Parietal lobe (tissue), 2 donors: ENCODE measurements at places on chromosomes 16 and 17. TPM values are rescaled to one million over a fixed set of nuclear protein-coding genes. Genes with fewer than 3 reads are reported as not detected.

PRKCB gene
- 81.4 TPM for total RNA-seq

PRSS33 gene
- total RNA-seq, result not detected

SLC5A10 gene
- total RNA-seq, result not detected

IRX3 gene
- not detected for total RNA-seq

OR4D1 gene
- total RNA-seq, result not detected

CACNA1H gene
- total RNA-seq, result 32.9 TPM

EFCAB5 gene
- 4.1 TPM for total RNA-seq

PRM1 gene
- not detected for total RNA-seq

ZSWIM7 gene
- total RNA-seq, result 21.3 TPM

TBC1D3 gene
- total RNA-seq, result not detected

PHF12 gene
- 32.2 TPM for total RNA-seq

IL21R gene
- total RNA-seq, result not detected

GIT1 gene
- total RNA-seq, result 48.5 TPM

MPV17L gene
- total RNA-seq, result 11.3 TPM

KLHL10 gene
- not detected for total RNA-seq

NLRC5 gene
- 5.9 TPM for total RNA-seq

TBX6 gene
- total RNA-seq, result 0.31 TPM

MYADML2 gene
- not detected for total RNA-seq

CNEP1R1 gene
- 46.6 TPM for total RNA-seq

SSTR5 gene
- not detected for total RNA-seq

SOST gene
- not detected for total RNA-seq

UMOD gene
- total RNA-seq, result not detected

RNF43 gene
- total RNA-seq, result 0.31 TPM

NEUROD2 gene
- total RNA-seq, result 116 TPM

TLCD1 gene
- not detected for total RNA-seq

SOX9 gene
- 27.9 TPM for total RNA-seq

IGFBP4 gene
- 7.8 TPM for total RNA-seq

HOXB13 gene
- total RNA-seq, result not detected

MEOX1 gene
- not detected for total RNA-seq

MEIOC gene
- 0.31 TPM for total RNA-seq

HOXB7 gene
- total RNA-seq, result not detected

KRTAP4-4 gene
- total RNA-seq, result not detected

PIRT gene
- total RNA-seq, result 0.63 TPM

SEZ6 gene
- total RNA-seq, result 105 TPM

SRL gene
- not detected for total RNA-seq

RHBDL1 gene
- total RNA-seq, result 1.6 TPM

TMEM98 gene
- 64.2 TPM for total RNA-seq

B4GALNT2 gene
- total RNA-seq, result not detected
